T-helper 17 cell (primary cell): ENCODE measurements at places on chromosomes 16 and 17. TPM values are rescaled to one million over a fixed set of nuclear protein-coding genes. Genes with fewer than 3 reads are reported as not detected.

- no peak for DNase-seq
Observed at GRCh38 chr16:49023050-49023449, 258.6 kb downstream of the CBLN1 start.

DNA sequence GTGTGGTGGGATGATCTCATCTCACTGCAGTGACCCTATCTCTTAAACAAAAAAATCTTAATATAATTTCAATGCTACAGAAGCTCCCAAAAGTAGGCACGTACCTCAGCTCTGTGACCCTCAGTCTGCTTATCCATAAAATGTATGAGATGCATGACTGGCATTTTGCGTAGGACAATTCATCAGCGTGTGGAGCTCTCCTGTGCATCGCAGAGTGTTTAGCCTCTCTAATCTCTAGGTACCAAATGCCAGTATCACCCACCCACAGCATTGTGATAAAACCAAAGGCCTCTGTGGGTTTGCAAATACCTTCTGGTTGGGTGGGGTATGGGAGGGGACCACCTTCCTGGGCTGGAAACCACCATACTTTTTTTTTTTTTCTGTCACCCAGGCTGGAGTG lies 19.0 kb upstream of the TUBG2 start:
- no peak for DNase-seq

DNA sequence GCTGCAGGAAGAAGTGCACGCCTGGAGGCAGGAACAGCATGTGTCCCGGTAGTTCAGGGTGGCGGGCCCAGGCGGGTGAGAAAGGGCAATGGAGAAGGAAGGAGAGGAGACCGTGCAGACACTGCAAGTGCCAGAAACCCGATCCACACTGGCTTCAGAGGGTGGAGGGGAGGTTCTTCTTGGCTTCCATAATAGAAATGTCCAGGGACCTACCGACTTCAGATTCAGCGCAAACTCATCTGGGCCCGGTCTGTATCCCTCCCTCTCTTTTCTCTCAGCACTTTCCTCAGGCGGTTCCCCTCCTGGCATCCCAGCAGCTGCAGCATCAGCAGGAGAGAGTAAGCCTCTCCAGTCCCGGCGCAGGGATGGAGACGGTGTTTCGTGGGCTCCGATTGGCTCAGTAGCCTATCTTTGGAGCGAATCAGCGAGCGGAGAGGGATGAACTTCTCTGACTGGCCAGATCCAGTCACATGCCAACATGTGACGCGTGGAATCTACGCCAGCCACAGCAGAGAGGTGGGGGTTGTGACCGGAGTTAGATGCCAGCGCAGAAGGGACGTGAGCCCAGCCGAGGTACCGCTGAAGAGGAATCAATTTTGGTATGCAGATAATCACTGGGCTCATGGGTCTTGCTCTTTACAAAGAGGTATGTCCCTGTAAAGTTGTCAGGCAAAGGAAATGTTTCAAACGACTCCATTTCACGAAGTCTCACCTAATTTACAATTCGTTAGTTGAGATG lies 1.9 kb upstream of the PRPSAP2 start:
- DNase-seq: peak; percentile 71

- no peak for DNase-seq
Observed at GRCh38 chr17:31391496-31391949, at the start of gene RAB11FIP4. RAB11FIP4 (plus strand) TSS chr17:31391675; CDS start chr17:31391853, 178 bp downstream.

DNA sequence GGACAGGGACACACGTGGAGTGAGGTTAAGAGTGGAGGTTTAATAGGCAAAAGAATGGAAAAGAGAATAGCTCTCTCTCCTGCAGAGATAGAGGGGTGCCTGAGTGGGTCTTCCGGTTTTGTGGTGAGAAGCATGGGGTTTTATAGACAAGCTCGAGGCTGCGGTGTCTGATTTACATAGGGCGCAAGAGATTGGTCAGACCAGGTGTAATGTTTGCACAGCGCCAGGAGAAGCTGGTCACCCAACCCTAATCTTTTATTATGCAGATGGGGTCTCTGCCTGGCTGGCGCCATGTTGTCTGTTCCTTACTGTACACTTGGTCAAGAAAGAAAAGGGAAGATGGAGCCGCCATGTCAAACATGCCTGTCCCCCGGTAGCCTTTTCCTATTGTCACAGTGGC lies 44.5 kb upstream of the MLYCD start:
- no peak for DNase-seq

DNA sequence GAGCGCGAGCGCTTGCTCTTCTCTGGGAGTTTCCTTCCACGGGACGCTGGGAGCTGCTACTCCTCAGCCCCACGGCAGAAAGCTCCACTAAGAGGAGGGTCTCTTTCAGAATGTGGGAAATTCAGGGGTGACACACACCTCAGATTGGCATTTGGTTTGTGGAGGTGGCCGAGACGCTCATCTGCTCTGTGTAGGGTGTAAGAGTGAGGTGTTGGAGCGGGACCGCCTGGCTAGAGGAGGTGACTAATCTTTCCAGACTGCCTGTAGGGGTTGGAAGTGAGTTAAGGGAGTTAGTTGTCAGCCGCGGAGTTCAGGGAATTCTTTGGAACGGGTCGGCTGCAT lies 735 bp downstream of the PSMD11 start:
- DNase-seq: no peak

- no peak for DNase-seq
Observed at GRCh38 chr17:47203984-47204721, 5.0 kb upstream of the MYL4 start.

GRCh38 chr16:85673529-85674417 lies 15.0 kb downstream of the GINS2 start:
- DNase-seq: no peak

GRCh38 chr17:44829523-44830358 lies at the start of gene GJC1:
GJC1 (minus strand) TSS chr17:44830287; CDS start chr17:44805817, 24,470 bp downstream.
- no peak for DNase-seq

GRCh38 chr17:81020767-81021497 lies 14.0 kb upstream of the BAIAP2 start:
- no peak for DNase-seq

- no peak for DNase-seq
Observed at GRCh38 chr16:57614944-57615343, 13.5 kb upstream of the ADGRG1 start.

- no peak for DNase-seq
Observed at GRCh38 chr17:10360578-10360977, 12.2 kb downstream of the MYH13 start.

Gene CLDN9
- not detected for total RNA-seq

Gene CDT1
- total RNA-seq: 0.42 TPM

Gene GJC1
- not detected for total RNA-seq

Gene KRTAP2-1
- not detected for total RNA-seq
